ENCODE measurements at places on chromosomes 7 and 10. TPM values are rescaled to one million over a fixed set of nuclear protein-coding genes. Genes with fewer than 3 reads are reported as not detected.

DNA sequence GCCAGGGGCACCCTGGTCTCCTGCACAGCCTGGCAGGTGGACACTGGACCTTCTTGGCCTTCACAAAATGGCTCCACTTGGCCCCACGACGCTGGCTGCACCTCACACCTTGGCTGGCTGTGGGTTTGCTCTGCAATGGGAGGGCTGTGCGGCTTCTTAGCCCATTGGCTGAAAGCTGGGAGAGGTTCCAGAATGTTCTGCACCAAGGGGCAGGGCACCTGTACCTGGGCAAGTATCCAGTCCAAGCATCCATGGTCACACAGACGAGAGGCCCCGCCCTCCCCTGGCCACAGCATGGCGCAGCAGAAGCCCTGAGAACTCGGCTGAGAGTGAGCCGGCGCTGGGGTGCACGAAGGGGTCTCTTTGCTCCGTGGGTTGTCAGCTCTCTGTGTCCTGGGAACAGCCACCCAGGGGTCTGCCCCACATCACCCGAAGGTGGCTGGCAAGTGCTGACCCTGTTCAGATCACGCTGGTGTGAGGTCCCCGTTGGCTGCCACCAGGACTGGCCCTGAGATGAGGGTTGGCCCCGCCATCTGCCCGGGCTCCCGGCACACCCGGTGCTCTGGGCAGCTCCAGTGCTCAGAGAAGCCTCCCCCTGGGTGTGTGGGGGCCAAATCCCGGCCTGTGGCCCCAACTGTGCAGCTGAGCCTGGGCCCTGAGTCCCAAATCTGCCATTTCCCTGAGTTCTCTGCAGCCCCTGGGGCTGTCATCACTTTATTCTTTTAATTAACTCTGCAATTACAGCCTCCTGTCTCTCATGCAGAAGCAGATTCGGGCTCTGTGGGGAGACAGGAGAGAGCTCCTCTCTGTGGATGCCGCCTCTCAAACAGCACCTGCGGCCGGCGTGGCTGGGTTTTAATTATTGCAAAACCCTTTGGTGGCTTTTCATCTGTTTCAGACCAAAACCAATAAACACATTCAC is 19.4 kb upstream of the ADGRA1 start:
- H3K4me1 ChIP-seq = no peaks in the 10 kb centered on the region
- no peak overlapping the region for H3K4me3 ChIP-seq
- H3K36me3 ChIP-seq = no peaks in the 10 kb centered on the region

C10orf53 gene
- total RNA-seq = not detected

ZDHHC16 gene
- 17.8 TPM for total RNA-seq

- DNase-seq = no peak
- peaks cover 36% of the 10 kb centered on the region for H3K4me1 ChIP-seq
- H3K27ac ChIP-seq = no peak overlapping the region
- no peaks in the 10 kb centered on the region for H3K36me3 ChIP-seq
These were observed 34.8 kb upstream of the ADO start for GRCh38 chr10:62769574-62770242.

PAOX gene
- total RNA-seq = 2.9 TPM

Measured in left ventricle myocardium inferior (tissue), 1 donor.